ENCODE measurements at places on chromosomes 1 and 21. TPM values are rescaled to one million over a fixed set of nuclear protein-coding genes. Genes with fewer than 3 reads are reported as not detected.

The MIXL1 gene
- total RNA-seq, result not detected

The SLC30A10 gene
- 31.9 TPM for total RNA-seq

The AMPD1 gene
- 2.5 TPM for total RNA-seq

The DMRTA2 gene
- not detected for total RNA-seq

The MARK1 gene
- total RNA-seq, result 2.5 TPM

The RGS1 gene
- total RNA-seq, result 5.3 TPM

The SHC1 gene
- 150 TPM for total RNA-seq

The FMO2 gene
- total RNA-seq, result 5.0 TPM

The CYP4Z1 gene
- total RNA-seq, result 3.3 TPM

DNA sequence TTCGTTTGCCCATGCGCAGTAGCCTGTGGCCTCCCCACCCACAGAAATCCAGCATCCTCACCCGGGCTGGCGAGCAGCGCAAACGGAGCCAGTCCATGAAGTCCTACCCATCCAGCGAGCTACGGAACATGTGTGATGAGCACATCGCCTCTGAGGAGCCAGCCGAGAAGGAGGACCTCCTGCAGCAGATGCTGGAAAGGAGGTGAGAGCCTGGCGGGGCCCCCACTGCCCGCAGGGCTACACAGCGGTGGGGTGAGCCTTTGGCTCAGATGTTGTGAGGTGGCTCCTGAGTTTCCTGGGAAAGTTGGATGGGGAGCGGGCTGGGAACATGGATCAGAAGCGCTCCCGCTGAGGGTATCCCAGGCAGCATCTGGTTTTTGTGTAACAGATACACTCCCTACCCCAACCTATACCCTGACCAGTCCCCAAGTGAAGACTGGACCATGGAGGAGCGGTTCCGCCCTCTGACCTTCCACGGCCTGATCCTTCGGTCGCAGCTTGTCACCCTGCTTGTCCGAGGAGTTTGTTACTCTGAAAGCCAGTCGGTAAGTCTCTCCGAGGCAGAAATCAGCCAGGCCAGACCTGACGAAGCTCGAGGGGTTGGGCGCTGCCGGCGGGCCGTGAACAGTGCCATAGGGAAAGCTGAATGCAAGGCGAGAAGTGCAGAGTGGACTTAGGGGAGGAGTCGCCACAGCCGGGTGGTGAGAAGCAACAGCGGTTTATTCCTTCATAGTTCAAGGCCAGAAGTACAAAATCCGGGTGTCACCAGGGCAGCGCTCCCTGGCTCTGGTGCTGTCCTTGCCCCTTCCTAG, 10.4 kb downstream of the NPPA start:
- no peak for DNase-seq
- peaks cover 2% of the 10 kb centered on the region for H3K4me1 ChIP-seq
- no peak overlapping the region for H3K27ac ChIP-seq
- H3K4me3 ChIP-seq, result no peak overlapping the region
- no peaks in the 10 kb centered on the region for H3K27me3 ChIP-seq

DNA sequence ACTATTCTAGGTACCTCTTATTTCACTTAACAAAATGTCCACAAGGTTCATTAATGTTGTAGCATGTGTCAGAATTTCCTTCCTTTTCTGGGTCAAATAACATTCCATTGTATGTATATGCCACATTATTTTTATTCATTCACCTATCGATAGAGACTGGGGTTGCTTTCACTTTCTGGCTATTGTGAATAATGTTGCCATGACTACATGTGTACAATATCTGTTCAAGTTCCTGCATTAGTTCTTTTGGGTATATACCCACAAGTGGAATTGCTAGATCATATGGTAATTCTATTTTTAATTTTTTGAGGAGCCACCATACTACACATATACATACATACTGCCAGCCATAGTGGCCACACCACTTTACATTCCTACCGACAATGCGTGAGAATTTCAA, 158.4 kb downstream of the ZZZ3 start:
- H3K4me3 ChIP-seq, result no peak overlapping the region
- H3K36me3 ChIP-seq, result no peaks in the 10 kb centered on the region
- no peaks in the 10 kb centered on the region for H3K27me3 ChIP-seq
- H3K4me1 ChIP-seq, result no peaks in the 10 kb centered on the region
- no peak for DNase-seq

- H3K4me3 ChIP-seq, result no peak overlapping the region
- H3K27ac ChIP-seq, result no peak overlapping the region
- no peak for DNase-seq
- no peaks in the 10 kb centered on the region for H3K27me3 ChIP-seq
- no peaks in the 10 kb centered on the region for H3K4me1 ChIP-seq
Observed at GRCh38 chr1:26607186-26607585, 77.6 kb downstream of the RPS6KA1 start.

GRCh38 chr1:203638950-203639349, 12.3 kb downstream of the ATP2B4 start:
- no peaks in the 10 kb centered on the region for H3K4me1 ChIP-seq
- H3K27me3 ChIP-seq, result no peaks in the 10 kb centered on the region
- no peak for DNase-seq
- no peak overlapping the region for H3K4me3 ChIP-seq
- no peaks in the 10 kb centered on the region for H3K36me3 ChIP-seq

GRCh38 chr1:53556657-53557227, 97.5 kb downstream of the DMRTB1 start:
- no peaks in the 10 kb centered on the region for H3K27me3 ChIP-seq
- no peaks in the 10 kb centered on the region for H3K4me1 ChIP-seq
- no peaks in the 10 kb centered on the region for H3K36me3 ChIP-seq
- H3K4me3 ChIP-seq, result no peak overlapping the region
- DNase-seq, result peak; percentile 8
- H3K27ac ChIP-seq, result no peak overlapping the region

DNA sequence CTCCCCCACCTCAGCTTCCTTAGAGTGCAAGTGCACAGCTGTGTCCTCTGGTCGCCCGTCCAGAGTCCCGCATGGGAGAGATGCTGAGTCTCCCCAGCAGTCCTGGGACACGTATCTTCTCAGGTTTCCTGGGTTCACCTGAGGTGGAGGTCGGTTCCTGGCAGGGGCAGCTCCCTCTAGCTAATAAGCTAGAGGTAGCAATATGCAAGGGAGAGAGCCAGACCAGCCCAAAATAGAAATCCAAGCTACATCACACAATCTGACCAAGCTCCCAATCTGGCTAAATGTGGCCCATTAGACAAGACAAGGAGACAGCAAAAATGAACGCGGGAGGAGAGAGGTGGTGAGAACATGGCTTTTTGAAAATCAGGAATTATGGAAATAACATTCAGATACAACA, 30.9 kb upstream of the CADM3 start:
- no peak overlapping the region for H3K27ac ChIP-seq
- H3K4me3 ChIP-seq, result no peak overlapping the region
- no peak for DNase-seq
- no peaks in the 10 kb centered on the region for H3K27me3 ChIP-seq

DNA sequence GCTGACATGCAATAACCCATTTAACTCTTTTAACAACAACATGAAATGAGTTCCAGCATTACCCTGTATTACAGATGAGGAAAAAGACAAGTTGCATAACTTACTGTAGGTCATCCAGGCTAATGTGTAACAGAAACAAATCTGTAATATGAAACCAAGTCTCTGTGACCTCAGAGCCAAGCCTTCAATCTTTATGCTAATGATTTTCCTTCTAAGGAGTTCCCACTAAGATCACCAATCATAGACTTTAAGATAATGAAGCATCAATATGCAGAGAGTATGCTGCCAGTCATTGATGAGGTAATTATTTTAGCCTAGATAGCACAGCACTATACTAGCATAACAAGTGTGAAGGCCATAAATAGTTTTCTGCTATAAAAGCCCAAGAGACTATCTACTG, 35.6 kb upstream of the RNPC3 start:
- no peaks in the 10 kb centered on the region for H3K4me1 ChIP-seq
- H3K36me3 ChIP-seq, result no peaks in the 10 kb centered on the region
- H3K27ac ChIP-seq, result no peak overlapping the region
- H3K27me3 ChIP-seq, result no peaks in the 10 kb centered on the region
- H3K4me3 ChIP-seq, result no peak overlapping the region

- H3K36me3 ChIP-seq, result no peaks in the 10 kb centered on the region
- no peak overlapping the region for H3K27ac ChIP-seq
- no peak overlapping the region for H3K4me3 ChIP-seq
- no peak for DNase-seq
- H3K4me1 ChIP-seq, result peaks cover 31% of the 10 kb centered on the region
Observed at GRCh38 chr1:153571706-153572105, 6.1 kb upstream of the S100A2 start.

DNA sequence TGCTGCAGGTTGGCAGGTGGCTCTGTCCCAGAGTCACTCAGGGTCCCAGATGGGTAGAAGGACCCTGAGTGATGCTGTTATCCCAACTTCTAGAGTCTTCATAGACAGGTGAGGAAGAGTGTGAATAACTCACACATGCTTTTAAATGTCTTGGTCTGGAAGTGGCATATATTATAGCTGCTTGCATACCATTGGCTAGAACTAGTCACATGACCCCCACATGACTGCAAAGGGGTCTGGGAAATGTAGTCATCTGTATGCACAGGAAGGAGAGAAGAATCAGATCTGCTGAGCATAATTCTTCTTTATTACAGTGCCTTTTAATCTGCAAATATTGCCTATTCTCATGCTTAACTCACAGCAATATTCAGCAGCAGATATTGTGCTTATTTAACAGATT, 28.2 kb upstream of the KLHDC7A start:
- H3K4me1 ChIP-seq, result no peaks in the 10 kb centered on the region
- H3K27ac ChIP-seq, result no peak overlapping the region
- DNase-seq, result no peak
- H3K27me3 ChIP-seq, result no peaks in the 10 kb centered on the region
- no peaks in the 10 kb centered on the region for H3K36me3 ChIP-seq
- no peak overlapping the region for H3K4me3 ChIP-seq

GRCh38 chr21:39084979-39085729, 98.1 kb downstream of the PSMG1 start:
- no peaks in the 10 kb centered on the region for H3K4me1 ChIP-seq
- no peaks in the 10 kb centered on the region for H3K36me3 ChIP-seq
- no peak for DNase-seq
- no peak overlapping the region for H3K4me3 ChIP-seq
- H3K27ac ChIP-seq, result no peak overlapping the region
